ENCODE measurements at places on chromosomes 5 and 9.
A peak's percentile ranks its signal among the peaks of the same experiment; 100 is the strongest.

GRCh38 chr5:148820461-148821395 lies 5.7 kb upstream of the ADRB2 start:
- peak; percentile 44 for DNase-seq

GRCh38 chr9:130425741-130426466 lies 18.9 kb upstream of the ASS1 start:
- DNase-seq = no peak

GRCh38 chr5:78677777-78678668 lies 29.5 kb upstream of the LHFPL2 start:
- DNase-seq = no peak

GRCh38 chr9:127305838-127306226 lies 41.3 kb downstream of the GARNL3 start:
- no peak for DNase-seq

- DNase-seq = no peak
These were observed 197.4 kb upstream of the ISL1 start for GRCh38 chr5:51185850-51186329.

GRCh38 chr5:34580983-34581382 lies 75.1 kb upstream of the RAI14 start:
- no peak for DNase-seq

DNA sequence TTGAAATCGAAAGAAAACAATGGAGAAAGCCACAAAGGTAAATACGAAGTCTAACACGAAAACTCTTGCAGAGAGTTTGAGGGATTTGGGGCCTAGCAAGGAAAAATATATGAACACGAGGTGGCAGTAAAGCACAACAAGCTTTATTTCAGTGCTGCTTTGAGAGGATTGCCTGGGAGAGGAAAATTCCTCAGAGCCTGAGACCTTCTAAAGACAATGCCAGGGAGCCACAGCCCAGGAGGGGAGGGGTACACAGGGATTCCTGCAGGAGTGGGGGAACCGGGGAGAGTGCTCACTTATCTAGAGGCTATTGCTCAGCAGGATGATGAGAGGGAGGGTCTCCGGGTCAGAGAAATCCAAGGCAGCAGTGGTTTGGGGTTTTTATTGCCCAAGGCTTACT lies 134.9 kb upstream of the ADCY2 start:
- DNase-seq = no peak

DNA sequence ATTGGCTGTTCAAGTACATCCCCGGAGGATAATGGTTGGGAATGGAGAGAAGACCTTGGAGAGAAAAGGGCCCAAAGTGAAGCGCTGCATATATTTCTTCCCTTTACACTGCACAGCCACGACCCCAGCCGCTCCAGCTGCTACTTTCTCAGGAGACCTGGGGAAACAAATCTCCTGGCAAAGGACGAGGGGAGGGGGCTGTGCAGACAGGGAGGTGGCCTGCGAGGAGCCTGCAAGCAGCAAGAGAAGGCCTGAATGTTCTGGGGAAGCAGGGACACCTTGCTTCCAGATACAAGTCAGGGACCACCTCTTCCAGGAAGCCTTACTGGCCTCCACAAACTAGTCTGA lies 739 bp upstream of the PDLIM4 start:
- no peak for DNase-seq

GRCh38 chr5:103366918-103367549 lies 108.5 kb downstream of the MACIR start:
- DNase-seq = no peak

DNA sequence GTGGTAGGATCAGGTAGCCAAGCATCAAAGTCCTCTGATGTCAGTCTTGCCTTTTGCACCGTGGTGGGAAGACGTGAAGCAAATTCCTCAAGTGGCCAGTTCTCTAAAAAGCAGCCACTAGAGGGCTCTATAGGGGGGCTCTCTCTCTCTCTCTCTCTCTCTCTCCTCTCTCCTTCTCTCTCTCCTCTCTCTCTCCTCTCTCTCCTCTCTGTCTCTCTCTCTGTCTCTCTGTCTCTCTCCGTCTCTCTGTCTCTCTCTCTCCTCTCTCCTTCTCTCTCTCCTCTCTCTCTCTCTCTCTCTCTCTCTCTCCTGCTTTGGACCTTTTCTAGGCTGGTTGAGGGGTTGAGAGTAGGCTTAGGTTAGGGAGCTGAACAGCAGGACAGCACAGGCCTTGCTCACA lies 13.9 kb upstream of the OSMR start:
- DNase-seq = no peak

Measured in CD4-positive, alpha-beta T cell treated with Interleukin-15 for 4 hours (primary cell).